ENCODE measurements at places on chromosomes 16 and 17.
A peak's percentile ranks its signal among the peaks of the same experiment; 100 is the strongest.

DNA sequence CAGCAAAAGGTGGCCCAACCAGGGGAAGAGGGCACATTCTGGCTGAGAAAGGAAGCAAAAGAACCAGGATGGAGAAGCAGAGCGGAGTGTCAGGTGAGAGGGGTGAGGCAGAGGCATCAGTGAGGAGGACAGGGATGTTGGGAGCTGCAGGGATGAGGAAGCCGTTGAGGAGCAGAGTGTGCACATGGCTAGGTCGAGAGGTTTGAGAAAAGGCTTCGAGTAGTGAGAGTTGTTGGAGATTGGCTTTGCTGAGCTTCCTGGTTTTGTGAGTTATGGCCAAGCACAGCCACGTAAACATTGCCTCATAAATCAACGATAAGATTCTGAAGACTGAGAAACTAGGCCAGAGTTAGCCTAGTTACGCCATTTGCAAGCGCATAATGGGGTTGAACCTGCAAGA is 26.9 kb downstream of the DNAH2 start:
- no peak for DNase-seq

DNA sequence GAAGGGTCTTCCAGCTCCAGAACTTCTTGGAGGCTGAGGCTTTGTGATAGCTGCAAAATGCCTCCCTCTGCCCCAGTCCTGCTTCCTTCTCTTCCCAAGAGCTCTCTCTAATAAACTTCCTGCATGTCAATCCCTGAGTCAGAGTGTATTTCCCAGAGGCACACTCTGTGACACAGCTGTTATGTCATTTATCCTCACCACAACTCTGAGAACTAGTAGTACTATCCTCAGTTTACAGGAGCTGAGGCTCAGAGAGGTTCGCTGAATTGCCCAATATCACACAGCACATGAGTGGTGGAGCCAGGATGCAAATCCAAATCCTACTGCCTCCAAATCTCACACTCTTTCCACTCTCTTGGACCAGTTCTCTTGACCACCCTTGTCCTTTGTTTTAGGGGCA is 20.0 kb downstream of the UNC45B start:
- no peak for DNase-seq

DNA sequence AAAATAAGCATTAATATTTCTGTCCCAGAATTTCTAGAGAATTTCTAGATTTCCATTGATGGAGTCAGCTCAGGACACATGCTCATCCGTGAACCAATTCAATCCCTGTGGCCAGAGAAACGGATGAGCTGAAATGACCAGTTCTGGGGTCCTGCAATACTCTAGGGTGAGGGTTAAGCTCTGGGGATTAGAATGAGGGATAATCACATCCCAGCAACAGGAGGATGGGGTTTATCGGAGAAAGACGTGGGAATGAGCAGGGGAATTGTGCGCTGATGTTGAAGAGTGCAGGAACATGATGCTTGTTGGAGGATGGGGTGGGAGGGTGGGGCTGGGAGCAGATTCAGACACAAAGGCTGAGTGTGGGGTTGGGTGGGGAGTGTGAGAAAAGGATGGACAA is 64.1 kb downstream of the SLC5A11 start:
- DNase-seq, result no peak

- peak; percentile 52 for DNase-seq
Observed at GRCh38 chr16:70430667-70431536, 8.0 kb downstream of the ST3GAL2 start.

DNA sequence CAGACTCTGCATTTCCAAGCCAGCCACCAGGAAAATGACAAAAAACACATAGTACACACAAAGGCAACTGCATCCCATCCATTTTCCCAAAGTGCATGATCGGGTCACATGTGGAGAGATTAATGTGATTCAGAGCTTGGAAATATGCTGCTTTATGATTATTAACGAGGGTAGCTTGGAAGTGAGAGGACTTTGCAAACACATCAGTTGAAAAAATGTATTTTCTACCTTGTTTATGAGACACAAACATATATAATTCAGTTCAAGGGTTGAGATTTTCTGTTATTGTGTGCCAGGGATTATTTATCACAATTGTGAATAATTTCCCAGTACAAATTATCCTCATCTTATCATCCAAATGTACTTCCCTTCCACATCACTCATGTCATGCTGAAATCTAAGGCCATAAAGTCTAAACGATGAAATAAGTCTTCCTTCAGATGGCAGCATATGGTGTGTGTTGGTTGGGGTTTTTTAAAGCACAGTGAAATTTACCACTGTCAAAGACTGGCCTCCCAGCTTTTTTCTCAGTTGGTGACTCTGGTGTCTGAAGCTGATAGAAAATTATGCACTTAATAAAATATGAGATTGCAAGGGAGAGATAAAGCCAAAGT is 104.7 kb upstream of the ADAMTS18 start:
- DNase-seq, result no peak

GRCh38 chr17:18261146-18261515 is 669 bp downstream of the MIEF2 start:
- DNase-seq, result peak; percentile 41

- DNase-seq, result no peak
Observed at GRCh38 chr17:19714542-19715411, 1.6 kb downstream of the SLC47A2 start.

GRCh38 chr17:3911271-3912053 is 4.8 kb downstream of the P2RX1 start:
- DNase-seq, result peak; percentile 69

DNA sequence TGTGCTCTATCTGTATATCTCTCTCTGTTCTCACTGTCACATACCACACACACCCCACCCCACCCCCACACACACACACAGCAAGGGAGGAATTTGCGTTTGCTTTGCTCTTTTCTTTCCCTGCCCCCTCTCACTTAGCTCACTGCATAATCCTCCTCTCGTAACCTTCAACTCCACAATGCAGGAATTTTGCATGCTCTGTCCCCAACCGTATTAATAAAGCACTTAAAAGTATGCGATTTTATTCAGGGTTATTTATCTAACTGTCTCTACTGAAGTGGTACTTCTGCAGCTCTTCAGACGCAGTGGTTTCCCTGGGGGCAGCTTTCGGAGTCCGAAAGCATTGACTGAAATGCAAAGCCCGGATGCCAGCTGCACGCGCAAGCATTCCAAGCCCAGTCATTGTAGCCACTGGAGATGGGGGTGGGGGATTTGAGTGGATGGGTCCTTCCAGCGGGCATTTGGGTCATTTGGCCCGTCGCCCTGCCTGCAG is 105.4 kb upstream of the RBFOX1 start:
- no peak for DNase-seq

DNA sequence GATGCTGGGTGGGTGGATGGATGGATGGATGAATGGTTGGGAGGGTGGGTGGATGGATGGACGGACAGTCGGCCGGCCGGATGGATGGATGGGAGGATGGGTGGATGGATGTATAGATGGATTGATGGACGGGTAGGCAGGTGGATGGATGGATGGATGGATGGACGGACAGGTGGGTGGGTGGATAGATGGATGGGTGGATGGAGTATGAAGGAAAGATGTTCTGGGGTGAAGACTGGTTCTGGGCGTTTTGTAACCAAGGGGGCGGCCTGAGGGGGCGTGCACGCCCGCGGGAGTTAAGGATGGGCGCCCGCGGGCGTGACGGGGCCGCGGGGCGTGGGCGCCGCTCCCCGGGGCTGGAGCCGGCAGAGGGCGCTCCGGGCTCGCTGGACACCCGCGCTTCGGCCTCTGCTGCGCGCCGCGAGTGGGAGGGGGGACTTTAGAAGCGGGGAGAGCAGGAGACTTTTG is at the start of gene NECAB2:
Gene NECAB2, plus strand, starts transcription at position 407 of the 468 bp plus-strand sequence. CDS start 405 bp downstream, outside the sequence.
- no peak for DNase-seq

DNA sequence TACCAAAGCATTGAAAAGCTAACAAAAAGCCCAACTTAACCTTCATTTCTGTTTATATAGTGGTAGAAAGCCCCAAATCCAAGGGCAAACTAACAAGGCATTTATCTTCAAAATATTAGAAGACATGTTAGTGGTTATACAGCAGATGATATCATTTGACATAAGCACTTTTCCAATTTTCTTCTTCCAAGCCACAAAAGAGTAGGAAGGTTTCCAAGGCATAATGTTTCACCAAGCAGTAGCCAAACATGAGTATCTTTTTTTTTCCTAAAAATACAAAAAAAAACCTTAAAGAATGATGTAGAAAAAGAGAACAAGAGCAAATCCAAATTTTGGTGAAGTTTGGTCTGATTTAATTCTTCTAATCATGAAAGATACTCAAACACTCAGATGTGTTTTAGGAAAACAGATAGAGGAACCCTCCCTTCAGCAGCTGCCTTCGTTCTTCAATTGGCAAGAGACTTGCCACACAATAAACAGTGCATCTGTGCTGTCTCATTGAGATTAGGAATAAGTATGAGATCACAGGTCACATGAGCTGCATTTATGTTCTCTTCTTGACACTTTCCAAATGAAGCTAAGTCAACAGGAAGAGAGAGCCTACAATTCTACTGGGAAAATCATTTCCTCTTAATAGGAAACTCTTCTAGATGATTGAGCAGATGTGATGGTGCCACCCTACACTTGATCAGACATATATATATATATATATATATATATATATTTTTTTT is 106.7 kb downstream of the TTC19 start:
- no peak for DNase-seq
